CD4-positive, CD25-positive, alpha-beta regulatory T cell (primary cell): ENCODE measurements at places on chromosomes 1 and 21. TPM values are rescaled to one million over a fixed set of nuclear protein-coding genes. Genes with fewer than 3 reads are reported as not detected.

Gene FOXD2
- 0.18 TPM for polyA plus RNA-seq

Gene CACHD1
- polyA plus RNA-seq = 0.30 TPM

Gene KCNQ4
- not detected for polyA plus RNA-seq

Gene BCAR3
- not detected for polyA plus RNA-seq

Gene OR2G6
- polyA plus RNA-seq = not detected

DNA sequence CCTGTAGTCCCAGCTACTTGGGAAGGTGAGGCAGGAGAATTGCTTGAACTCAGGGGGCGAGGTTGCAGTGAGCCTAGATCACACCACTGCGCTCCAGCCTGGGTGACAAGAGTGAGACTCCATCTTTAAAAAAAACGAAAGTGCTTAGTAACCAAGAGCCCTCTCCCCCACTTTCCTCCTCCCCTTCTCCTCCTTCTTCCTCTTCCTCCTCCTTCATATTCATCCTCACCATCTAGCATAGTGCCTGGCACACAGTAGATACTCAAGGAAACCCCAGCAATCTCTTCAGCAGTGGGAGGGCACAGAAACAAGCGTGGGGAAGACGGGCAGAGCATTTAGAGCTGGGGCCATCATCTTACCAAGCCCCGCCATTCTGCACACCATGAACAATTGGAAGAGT, 119.4 kb upstream of the SLC45A1 start:
- no peaks in the 10 kb centered on the region for H3K36me3 ChIP-seq
- DNase-seq = no peak
- H3K4me3 ChIP-seq = no peak overlapping the region
- no peaks in the 10 kb centered on the region for H3K27me3 ChIP-seq
- H3K27ac ChIP-seq = no peak overlapping the region

GRCh38 chr1:22643381-22643780, at the start of gene C1QC:
Gene C1QC, plus strand, starts transcription at chr1:22643633. Its CDS starts 391 bp downstream, at chr1:22644024.
- no peak for DNase-seq
- H3K4me3 ChIP-seq = no peak within 1 kb of the TSS
- no peak within 1 kb of the TSS for H3K27ac ChIP-seq
- H3K27me3 ChIP-seq = no peaks in the 10 kb centered on the region
- H3K4me1 ChIP-seq = peaks cover 5% of the 10 kb centered on the region

- DNase-seq = peak; percentile 71
- no peak overlapping the region for H3K4me3 ChIP-seq
- H3K36me3 ChIP-seq = no peaks in the 10 kb centered on the region
- H3K4me1 ChIP-seq = peaks cover 23% of the 10 kb centered on the region
Observed at GRCh38 chr1:204104331-204105130, 31.6 kb downstream of the SOX13 start.

DNA sequence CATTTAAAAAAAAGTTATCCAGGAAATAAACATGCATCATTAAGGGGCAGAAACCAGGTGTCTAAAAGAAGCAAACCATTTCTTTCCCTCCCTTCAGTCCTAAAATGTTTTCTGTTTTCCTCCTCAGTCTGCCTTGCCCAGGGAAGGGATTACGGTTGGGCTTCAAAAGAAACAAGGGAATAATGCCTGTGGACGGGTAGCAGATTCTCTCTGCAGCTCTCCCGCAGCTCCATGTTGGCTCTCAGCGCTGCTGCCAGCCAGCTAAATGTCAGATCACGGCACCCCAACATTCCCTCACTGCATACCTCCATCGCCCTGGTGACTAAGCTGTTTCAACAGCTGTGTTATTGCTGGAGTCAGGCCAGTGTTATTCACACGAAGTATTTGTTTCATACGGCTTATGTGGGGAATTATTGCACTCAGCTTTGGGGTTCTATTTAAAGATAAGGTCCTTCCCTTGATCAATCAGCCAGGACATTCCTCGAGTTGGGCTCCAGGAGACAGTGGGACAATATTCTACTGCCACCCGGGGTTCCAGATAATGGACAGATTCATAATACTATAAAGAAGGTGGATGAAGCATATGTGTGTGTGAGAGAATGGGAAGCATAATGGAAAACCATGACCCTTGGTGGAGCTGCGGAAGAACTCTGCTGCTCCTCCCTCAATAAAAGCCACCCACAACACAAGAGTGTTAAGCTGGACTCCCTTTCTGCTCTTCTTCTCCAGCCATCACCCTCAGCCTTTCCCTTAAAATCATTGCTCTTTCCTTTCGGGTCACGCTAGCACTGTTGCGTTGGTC, 58.2 kb downstream of the WLS start:
- no peak for DNase-seq
- H3K36me3 ChIP-seq = no peaks in the 10 kb centered on the region
- H3K4me3 ChIP-seq = no peak overlapping the region
- no peaks in the 10 kb centered on the region for H3K4me1 ChIP-seq
